Epithelial cell of esophagus (primary cell): ENCODE measurements at places on chromosomes 16 and 17.

GRCh38 chr17:39801055-39801454, 63.1 kb downstream of the IKZF3 start:
- DNase-seq, result no peak

GRCh38 chr17:79012563-79013134, 3.1 kb upstream of the CANT1 start:
- DNase-seq, result no peak

- DNase-seq, result peak; percentile 65
These were observed 49.6 kb downstream of the USP22 start for GRCh38 chr17:20992987-20993862.

DNA sequence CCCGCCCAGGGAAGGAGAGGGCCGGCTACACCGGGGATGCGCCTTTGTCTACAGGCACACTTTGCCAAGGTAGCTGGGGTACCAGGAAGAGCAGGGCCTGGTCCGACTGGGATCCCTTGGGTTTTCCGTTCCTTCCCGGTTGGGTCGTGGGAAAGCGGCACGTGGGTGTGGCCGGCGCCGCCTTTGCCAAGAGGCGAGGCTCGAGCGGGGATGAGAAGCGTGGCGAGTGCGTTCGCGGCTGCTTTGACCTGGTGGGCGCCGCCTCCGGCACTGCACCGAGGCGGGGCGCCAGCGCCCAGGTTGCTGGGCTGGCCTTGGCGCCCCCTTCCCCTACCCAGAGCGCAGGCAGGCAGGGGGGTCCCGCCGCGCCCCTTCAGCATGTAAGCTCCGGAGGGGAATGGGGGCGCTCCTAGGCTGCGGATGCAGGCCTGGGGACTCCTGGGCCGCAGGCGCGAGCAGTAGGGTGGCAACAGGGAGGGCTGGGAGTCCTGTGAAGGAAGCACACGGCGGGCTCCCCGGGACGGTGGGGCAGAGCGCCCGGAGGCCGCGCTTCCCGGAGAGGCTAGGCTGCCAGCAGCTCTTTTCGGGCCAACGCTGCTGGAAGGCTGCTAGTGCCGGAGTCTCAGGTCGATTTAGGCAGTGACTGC, 2.0 kb downstream of the HAS3 start:
- DNase-seq, result peak; percentile 51

GRCh38 chr16:67656344-67657016, 3.6 kb downstream of the ACD start:
- no peak for DNase-seq

GRCh38 chr16:89000207-89000959, 23.4 kb upstream of the CBFA2T3 start:
- DNase-seq, result no peak

DNA sequence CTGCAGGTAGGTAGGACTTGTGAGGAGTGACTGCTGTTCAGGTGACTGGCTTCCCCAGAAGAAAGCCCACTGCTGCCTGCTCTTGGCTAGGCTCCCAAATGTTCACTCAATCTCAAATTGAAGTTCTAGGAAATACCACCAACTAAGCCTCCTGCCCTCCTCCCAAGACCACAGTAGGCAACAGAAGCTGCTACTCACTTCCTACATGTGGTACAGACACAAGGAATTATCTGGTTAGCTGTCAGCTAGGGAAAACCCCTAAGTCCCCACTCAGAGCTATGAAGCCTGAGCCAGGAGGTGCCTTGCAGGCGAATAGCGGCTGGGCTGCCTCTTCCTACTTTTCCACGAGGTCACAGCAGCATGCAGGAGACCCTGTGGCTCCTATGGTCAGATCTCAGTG, 4.9 kb downstream of the FBXO39 start:
- no peak for DNase-seq

- peak; percentile 61 for DNase-seq
These were observed 10.6 kb upstream of the NUDT16L1 start for GRCh38 chr16:4682616-4683254.

- no peak for DNase-seq
These were observed 103.9 kb downstream of the SOCS1 start for GRCh38 chr16:11151885-11152629.

DNA sequence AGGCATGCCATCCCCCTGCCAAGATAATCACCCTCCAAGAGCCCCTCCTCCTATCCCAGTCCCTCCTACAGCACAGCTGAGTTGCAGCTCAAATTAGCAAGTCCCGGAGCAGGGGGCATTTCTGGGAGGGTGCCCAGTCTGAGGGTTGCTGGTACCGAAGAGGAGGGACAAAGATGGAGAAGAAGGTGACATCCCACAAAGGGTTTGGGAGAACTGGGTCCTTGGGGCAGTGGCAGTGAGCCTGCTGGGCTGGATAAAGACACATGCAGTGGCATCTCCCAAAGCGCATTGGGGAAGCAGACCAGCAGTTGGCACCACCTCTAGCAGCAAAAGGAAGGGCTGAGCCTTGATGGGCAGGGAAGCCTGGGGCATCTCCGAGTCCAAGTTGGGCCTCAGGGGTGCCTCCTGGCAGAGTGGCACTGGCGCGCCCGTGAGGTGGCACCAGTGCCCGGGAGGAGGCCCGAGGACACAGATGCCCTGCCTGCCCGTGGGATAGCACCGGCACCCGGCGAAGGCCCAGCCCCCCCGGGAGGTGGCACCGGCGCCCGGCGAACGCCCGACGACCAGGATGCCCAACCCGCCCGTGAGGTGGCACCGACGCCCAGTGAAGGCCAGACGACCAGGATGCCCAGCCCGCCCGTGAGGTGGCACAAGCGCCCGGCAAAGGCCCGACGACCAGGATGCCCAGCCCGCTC, 622 bp downstream of the TOM1L2 start:
- DNase-seq, result no peak

DNA sequence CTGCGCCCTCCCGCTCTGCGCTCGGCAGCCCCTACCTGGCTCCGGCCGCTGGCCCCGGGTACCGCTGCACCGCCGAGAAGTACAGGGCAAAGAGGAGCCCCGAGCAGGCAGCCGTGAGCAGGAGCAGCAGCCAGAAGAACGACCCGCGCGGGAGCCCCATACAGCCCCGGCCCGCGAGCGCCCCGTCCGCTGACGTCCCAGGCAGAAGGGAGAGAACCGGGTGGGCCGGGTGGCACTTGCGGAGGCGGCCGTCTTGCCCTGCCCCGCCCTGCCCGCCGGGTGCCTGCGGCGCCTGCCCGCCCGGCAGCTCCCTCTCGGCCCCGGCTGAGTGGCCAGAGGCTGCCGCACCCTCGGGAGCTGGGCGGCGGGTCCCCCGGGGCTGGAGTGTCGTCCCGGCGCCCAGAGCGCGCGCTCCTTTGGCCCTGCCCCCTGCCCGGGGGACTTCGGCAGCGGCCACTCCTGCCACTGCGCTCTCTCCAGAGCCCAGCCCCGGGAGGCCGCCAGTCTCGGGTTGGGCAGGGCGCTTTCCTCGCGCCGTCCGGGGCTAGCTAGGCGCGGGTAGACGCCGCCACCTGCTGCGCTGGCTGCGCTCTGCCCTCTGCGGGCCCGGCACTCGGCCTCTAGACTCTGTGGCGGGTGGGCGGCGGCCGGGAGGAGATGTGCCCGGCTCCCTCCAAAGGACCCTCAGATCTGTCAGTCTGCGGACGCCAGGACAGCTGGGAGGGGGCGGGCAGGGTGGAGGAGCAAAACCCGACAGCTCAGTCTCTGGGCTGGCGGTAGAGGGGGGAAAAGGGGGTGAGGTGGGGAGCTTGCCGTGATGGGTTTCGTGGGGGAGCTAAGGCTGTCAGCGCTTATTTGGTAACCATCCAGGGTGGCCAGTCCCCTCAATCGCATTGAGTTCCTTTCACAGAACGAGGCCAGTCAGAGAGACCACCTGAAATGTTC, at the start of gene ST6GALNAC2:
ST6GALNAC2 (minus strand) TSS at position 212 of the 945 bp plus-strand sequence; CDS start at position 160, 52 bp downstream.
- peak; percentile 84 for DNase-seq

DNA sequence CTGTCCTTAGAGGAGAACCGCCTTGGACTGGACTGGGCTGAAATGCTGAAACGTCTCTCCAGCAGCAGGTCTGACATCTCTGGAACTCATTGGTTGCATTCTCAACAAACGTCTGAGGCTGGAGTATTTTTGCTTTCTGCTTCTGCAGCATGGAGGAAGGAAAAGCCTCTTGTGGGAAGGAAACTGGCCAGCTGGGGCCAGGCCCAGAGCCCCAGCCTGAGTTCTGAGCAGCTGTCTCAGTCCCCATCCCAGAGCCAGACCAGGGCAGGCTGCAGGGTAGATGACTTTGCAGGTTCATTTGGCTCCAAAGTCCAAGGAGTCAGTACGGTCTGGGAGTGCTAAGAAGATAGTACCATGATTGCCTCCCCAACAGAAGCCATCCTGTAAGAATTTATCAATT, 18.3 kb downstream of the TEKT3 start:
- no peak for DNase-seq

- no peak for DNase-seq
These were observed 245.9 kb downstream of the FTO start for GRCh38 chr16:53949715-53950410.

- DNase-seq, result peak; percentile 87
These were observed 3.4 kb upstream of the PRSS8 start for GRCh38 chr16:31138621-31139578.

DNA sequence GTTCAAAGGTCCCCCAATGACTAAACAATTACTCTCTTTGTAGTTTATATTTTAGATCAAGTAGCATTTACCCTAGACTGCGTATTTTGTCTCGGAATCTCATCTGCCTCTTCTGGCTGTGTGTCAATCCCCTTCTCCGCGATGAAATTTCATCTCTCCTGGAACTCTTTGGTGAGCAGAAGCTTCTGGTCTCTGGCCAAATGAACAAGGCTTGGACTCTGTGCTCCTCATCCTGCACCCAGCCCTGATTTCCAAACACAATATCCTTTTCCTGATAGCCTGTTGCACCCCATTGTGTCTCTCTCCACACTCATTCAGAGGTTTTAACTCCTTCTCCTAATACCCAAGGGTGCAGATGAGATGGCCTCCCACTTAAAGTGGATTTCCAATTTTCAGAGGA, 609.4 kb upstream of the CDH5 start:
- no peak for DNase-seq
